Fibroblast of lung (primary cell): ENCODE measurements at places on chromosomes 5 and 9. TPM values are rescaled to one million over a fixed set of nuclear protein-coding genes. Genes with fewer than 3 reads are reported as not detected.
A peak's percentile ranks its signal among the peaks of the same experiment; 100 is the strongest.

GRCh38 chr5:368183-369084 is 46.9 kb downstream of the AHRR start:
- H3K36me3 ChIP-seq = peaks cover 9% of the 10 kb centered on the region
- peak overlapping the region; percentile 92 for H3K27ac ChIP-seq
- no peaks in the 10 kb centered on the region for H3K27me3 ChIP-seq
- no peak overlapping the region for H3K4me3 ChIP-seq
- H3K4me1 ChIP-seq = peaks cover 39% of the 10 kb centered on the region

Gene PLPPR1
- not detected in 2 replicates for total RNA-seq

DNA sequence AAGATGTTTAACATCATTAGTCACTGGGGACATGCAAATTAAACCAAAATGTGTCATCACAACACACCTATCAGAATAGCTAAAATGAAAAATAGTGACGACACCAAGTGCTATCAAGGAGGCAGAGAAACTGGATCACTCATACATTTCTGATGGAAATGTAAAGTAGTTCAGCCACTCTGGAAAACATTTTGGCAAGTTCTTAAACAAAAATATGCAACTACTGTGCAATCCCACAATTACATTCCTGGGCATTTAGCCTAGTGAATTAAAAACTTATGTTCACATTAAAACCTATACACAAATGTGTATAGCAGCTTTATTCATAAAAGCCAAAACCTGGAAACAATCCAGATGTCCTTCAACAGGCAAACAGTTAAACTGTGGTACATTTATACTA is 53.1 kb downstream of the SVEP1 start:
- DNase-seq = peak; percentile 96
- H3K27me3 ChIP-seq = no peaks in the 10 kb centered on the region
- no peak overlapping the region for H3K4me3 ChIP-seq
- H3K36me3 ChIP-seq = no peaks in the 10 kb centered on the region
- no peaks in the 10 kb centered on the region for H3K4me1 ChIP-seq
- H3K27ac ChIP-seq = no peak overlapping the region

DNA sequence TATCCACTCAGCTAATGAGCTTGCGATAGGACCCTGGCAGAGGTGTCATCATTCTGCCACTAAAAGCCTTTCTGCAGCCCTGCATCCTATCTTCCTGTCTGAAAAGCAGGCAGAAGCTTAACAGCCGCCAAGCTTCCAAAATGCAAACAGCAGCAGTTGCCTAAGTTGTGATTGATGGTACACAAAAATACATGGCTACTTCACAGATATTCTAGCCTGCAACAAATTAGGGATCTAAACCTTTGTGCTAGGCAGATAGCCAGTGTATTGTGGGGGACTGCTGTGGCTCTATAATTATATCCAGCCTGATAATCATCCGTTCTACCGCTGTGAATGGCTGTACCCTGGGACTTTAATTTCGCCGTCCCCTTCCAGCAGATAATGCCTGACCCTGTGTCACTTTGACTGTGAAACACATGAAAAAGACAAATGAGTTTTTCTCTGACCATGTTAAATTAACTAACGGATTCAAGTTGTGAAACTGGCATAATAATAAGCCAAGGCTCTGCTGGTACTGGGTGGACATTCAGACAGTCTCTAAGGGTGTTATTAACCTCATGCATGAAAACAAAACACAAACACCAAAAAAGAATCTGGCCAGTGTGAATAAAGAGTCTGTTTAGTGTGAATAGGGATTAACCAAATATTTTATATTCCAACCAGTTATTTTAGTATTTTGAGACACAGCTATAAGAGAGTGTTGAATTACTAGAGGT is 45.9 kb downstream of the SEMA6A start:
- H3K36me3 ChIP-seq = no peaks in the 10 kb centered on the region
- no peaks in the 10 kb centered on the region for H3K27me3 ChIP-seq
- H3K4me1 ChIP-seq = no peaks in the 10 kb centered on the region
- H3K27ac ChIP-seq = no peak overlapping the region

- H3K4me3 ChIP-seq = no peak overlapping the region
- H3K4me1 ChIP-seq = no peaks in the 10 kb centered on the region
- no peak for DNase-seq
- no peaks in the 10 kb centered on the region for H3K36me3 ChIP-seq
- H3K27ac ChIP-seq = no peak overlapping the region
- H3K27me3 ChIP-seq = peaks cover 7% of the 10 kb centered on the region
Measured at GRCh38 chr5:61622156-61622555, 290.1 kb downstream of the ZSWIM6 start.

- H3K27ac ChIP-seq = peak overlapping the region; percentile 90
- peak overlapping the region; percentile 95 for H3K4me3 ChIP-seq
- peaks cover 4% of the 10 kb centered on the region for H3K36me3 ChIP-seq
Measured at GRCh38 chr5:149408252-149409099, 29.4 kb upstream of the IL17B start.

DNA sequence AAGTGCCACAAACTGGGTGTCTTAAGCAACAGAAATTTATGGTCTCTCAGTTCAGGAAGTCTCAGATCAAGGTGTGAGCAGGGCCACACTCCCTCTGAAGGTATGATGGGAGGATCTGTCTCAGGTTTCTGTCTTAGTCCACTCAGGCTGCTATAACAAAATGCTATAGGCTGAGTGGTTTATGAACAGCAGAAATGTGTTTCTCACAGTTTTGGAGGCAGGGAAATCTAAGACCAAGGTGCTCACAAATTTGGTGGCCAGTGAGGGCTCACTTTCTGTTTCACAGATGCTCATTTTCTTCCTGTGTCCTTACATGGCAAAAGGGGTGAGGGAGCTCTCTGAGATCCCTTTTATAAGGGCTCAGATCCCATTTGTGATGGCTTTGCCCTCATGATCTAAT is 281.4 kb downstream of the CWC27 start:
- no peaks in the 10 kb centered on the region for H3K27me3 ChIP-seq
- H3K4me1 ChIP-seq = no peaks in the 10 kb centered on the region
- no peak for DNase-seq
- H3K36me3 ChIP-seq = no peaks in the 10 kb centered on the region
- H3K27ac ChIP-seq = no peak overlapping the region
- no peak overlapping the region for H3K4me3 ChIP-seq

Gene ZBED3
- 1.0 and 1.7 TPM in 2 replicates for total RNA-seq

- no peak overlapping the region for H3K27ac ChIP-seq
- H3K27me3 ChIP-seq = no peaks in the 10 kb centered on the region
- no peak for DNase-seq
- H3K36me3 ChIP-seq = no peaks in the 10 kb centered on the region
- peaks cover 14% of the 10 kb centered on the region for H3K4me1 ChIP-seq
Measured at GRCh38 chr5:150243590-150243989, 46.0 kb downstream of the CAMK2A start.

GRCh38 chr5:146365618-146366017 is 27.0 kb downstream of the POU4F3 start:
- H3K4me3 ChIP-seq = no peak overlapping the region
- H3K4me1 ChIP-seq = no peaks in the 10 kb centered on the region
- H3K27ac ChIP-seq = no peak overlapping the region
- no peak for DNase-seq
- no peaks in the 10 kb centered on the region for H3K27me3 ChIP-seq

DNA sequence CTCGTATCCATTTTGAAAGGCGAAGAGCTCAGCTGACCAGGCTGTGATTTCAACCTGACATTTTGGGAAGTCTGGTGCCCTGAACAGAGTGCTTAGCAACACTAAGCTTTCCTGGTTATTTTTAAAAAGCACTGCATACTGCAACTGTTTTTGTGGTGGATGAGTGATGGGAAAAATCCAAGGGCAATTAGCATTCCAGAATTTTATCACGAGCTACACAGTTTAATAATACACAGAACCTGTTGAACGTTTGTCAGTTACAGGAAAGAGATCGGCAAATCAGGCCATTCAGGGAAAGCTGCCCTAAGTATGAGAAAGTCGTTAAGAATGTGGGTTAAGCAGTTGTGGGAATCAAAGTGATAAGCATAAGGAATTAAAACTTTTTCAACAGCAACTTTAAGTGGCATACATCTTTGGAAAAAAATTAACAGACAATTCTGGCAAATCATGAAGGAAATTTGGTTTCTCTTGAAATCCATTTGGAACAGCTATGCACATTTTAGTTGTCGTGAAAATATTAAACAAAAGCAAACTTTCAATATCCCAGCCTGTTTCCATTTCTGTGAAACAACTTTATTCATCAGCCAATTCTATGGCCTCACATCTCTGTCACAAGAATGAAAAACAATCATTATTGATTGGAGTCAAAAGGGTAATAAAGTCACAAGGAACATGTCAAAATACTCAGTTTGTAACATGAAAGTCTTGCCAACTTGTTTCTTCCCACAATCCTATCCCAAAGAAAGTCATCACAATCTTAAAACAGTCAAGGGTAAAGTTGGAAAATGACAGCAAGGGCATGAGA is 25.7 kb downstream of the PUM3 start:
- no peaks in the 10 kb centered on the region for H3K27me3 ChIP-seq
- no peak overlapping the region for H3K4me3 ChIP-seq
- DNase-seq = peak; percentile 95
- no peaks in the 10 kb centered on the region for H3K36me3 ChIP-seq
- peaks cover 17% of the 10 kb centered on the region for H3K4me1 ChIP-seq

GRCh38 chr9:136710543-136710942 is 1.8 kb upstream of the DIPK1B start:
- no peaks in the 10 kb centered on the region for H3K36me3 ChIP-seq
- H3K4me1 ChIP-seq = no peaks in the 10 kb centered on the region
- peaks cover 4% of the 10 kb centered on the region for H3K27me3 ChIP-seq
- no peak overlapping the region for H3K27ac ChIP-seq

DNA sequence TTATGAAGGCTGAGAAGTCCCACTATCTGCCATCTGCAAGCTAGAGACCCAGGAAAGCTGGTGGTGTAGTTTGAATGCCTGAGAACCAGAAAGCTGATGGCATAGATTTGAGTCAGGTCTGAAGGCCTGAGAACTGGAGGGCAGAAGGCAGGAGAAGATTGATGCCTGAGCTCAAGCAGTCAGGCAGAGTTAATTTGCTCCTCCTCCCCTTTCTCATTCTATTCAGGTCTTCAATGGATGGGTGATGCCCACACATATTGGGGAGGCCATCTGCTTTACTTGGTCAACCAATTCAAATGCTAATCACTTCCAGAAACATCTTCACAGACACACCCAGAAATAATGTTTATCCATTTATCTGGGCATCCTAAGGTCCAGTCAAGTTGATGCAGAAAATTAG is 87.6 kb upstream of the CPLX2 start:
- no peaks in the 10 kb centered on the region for H3K36me3 ChIP-seq
- no peak overlapping the region for H3K27ac ChIP-seq
- no peak overlapping the region for H3K4me3 ChIP-seq
- no peaks in the 10 kb centered on the region for H3K27me3 ChIP-seq

GRCh38 chr5:116343961-116344360 is 230.7 kb downstream of the SEMA6A start:
- no peak for DNase-seq
- H3K36me3 ChIP-seq = no peaks in the 10 kb centered on the region
- no peak overlapping the region for H3K27ac ChIP-seq
- no peak overlapping the region for H3K4me3 ChIP-seq
- no peaks in the 10 kb centered on the region for H3K4me1 ChIP-seq

GRCh38 chr5:73131711-73132425 is 11.5 kb downstream of the TMEM171 start:
- H3K36me3 ChIP-seq = no peaks in the 10 kb centered on the region
- peaks cover 4% of the 10 kb centered on the region for H3K4me1 ChIP-seq
- DNase-seq = no peak
- no peak overlapping the region for H3K27ac ChIP-seq
- H3K4me3 ChIP-seq = no peak overlapping the region

GRCh38 chr5:143977891-143978461 is 166.0 kb downstream of the HMHB1 start:
- H3K36me3 ChIP-seq = no peaks in the 10 kb centered on the region
- no peaks in the 10 kb centered on the region for H3K4me1 ChIP-seq
- no peaks in the 10 kb centered on the region for H3K27me3 ChIP-seq
- no peak overlapping the region for H3K4me3 ChIP-seq
- H3K27ac ChIP-seq = no peak overlapping the region

Gene SLC12A7
- total RNA-seq = 20.5 and 23.9 TPM in 2 replicates

DNA sequence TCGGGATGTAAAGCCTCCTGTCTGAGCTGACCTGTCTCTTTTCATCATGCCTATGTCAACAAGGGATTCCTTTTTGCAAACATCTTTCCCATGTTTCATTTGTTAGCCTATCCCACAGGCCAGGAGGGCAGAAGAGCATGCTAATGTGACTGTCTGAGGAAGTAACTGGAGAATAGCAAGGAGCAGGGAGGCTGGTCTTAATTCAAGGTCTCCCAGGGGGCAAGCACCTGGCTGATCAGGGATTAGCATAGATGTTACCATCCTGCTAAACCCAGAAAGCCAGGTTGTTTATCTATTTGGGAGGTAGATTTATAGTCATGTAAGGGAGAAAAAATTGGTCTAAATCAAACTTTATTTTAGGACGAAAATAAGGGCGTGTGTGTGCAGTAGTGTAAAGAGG is 36.7 kb upstream of the MAP1B start:
- H3K4me3 ChIP-seq = no peak overlapping the region
- H3K4me1 ChIP-seq = peaks cover 17% of the 10 kb centered on the region
- H3K27me3 ChIP-seq = no peaks in the 10 kb centered on the region
- H3K27ac ChIP-seq = no peak overlapping the region
- DNase-seq = no peak

DNA sequence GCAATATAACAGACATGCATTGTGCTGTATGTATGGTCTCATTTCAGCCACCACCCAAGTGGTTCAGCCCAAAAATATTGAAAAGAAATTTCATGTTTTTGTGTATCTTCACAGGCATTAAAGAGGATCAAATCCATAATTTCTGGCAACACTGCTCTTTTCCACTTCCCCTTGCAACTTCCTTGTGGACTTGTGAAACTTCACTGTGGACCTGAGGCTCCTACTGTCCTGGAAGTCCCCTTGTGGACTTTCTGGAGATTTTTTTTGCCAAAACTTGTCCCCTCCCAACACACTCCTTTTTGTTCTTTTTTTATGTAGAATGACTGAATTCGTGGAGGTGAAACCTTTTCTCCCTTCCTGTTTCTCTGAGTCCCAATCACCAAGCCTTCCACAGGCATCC is 14.3 kb downstream of the OTULINL start:
- peaks cover 4% of the 10 kb centered on the region for H3K4me1 ChIP-seq
- DNase-seq = no peak
- H3K27ac ChIP-seq = no peak overlapping the region
- H3K36me3 ChIP-seq = no peaks in the 10 kb centered on the region

Gene AGXT2
- not detected in 2 replicates for total RNA-seq

GRCh38 chr5:8329773-8330172 is 460.8 kb downstream of the MTRR start:
- H3K27ac ChIP-seq = no peak overlapping the region
- DNase-seq = peak; percentile 2
- no peaks in the 10 kb centered on the region for H3K36me3 ChIP-seq
- H3K4me1 ChIP-seq = no peaks in the 10 kb centered on the region

GRCh38 chr5:59757442-59757841 is 136.1 kb downstream of the PDE4D start:
- no peaks in the 10 kb centered on the region for H3K36me3 ChIP-seq
- no peak overlapping the region for H3K4me3 ChIP-seq
- no peaks in the 10 kb centered on the region for H3K4me1 ChIP-seq
- H3K27me3 ChIP-seq = no peaks in the 10 kb centered on the region

DNA sequence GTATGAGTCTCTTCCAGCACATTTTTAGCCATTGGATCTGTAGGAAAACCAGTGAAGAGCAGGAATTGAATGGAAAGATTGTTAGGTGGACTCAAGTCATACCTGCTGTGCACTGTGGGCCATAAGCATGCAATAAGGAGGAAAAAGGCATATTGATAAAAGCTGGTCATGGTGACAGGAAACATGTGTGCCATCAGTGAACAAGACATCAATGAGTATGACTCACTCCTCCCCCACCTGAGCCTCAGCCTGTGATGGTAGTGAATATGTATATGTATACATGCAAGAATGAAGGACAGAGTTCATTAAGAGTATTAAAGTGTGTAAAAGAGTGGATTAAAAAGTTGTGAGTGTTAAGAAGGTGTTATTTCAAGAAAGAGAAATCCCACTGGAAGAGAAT is 164.5 kb downstream of the TMEM38B start:
- H3K36me3 ChIP-seq = no peaks in the 10 kb centered on the region
- no peaks in the 10 kb centered on the region for H3K4me1 ChIP-seq
- no peak overlapping the region for H3K4me3 ChIP-seq
- H3K27ac ChIP-seq = no peak overlapping the region
- no peak for DNase-seq
